Ascending aorta (tissue), 2 donors: ENCODE measurements at places on chromosomes 3 and 15. TPM values are rescaled to one million over a fixed set of nuclear protein-coding genes. Genes with fewer than 3 reads are reported as not detected.

DNA sequence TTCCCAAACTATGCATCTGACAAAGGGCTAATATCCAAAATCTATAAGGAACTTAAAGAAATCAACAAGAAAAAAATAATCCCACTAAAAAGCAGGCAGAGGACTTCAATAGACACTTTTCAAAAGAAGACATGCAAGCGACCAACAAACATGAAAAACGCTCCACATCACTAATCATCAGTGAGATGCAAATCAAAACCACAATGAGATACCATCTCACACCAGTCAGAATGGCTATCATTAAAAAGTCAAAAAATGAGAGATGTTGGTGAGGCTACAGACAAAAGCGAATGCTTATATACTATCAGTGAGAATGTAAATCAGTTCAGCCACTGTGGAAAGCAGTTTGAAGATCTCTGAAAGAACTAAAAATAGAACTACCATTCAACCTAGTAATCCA, 20.2 kb downstream of the CFAP44 start:
- DNase-seq = no peak

GRCh38 chr15:45612790-45613415, 21.9 kb upstream of the SQOR start:
- no peak for DNase-seq

DNA sequence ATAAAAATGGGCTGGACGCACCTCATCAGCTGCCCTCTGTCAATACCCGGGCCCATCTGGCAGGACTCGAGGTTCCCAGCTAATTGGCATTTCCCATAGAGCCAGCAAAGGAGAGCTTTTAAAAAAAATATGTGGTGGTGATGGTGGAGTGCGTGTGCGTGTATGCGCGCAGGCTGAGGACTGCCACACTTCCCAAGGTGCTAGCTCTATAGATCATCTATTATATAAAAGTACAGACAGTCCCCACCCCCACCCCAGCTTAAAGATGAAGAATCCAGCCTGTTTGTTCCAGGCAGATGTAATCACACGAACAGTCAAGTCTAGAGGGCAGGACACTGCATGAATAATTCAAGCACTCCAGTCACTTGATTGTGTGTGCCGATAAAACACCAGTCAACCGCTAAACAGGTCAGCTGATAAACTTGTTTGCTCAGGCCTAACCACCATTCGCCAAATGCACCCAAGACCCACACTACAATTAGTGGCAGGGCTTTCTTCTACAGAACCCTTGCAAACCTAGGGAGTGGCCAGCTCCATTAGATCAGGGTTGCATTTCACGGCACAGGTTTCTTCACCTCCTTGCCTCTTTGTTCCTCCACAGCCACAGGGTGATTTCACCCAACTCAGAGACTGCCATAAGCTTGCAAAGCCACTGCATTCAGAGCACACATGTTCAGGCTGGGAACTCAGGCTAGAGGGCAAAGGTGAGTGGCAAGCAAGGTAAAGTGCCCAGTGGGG, 5.8 kb downstream of the TLE3 start:
- no peak for DNase-seq

DNA sequence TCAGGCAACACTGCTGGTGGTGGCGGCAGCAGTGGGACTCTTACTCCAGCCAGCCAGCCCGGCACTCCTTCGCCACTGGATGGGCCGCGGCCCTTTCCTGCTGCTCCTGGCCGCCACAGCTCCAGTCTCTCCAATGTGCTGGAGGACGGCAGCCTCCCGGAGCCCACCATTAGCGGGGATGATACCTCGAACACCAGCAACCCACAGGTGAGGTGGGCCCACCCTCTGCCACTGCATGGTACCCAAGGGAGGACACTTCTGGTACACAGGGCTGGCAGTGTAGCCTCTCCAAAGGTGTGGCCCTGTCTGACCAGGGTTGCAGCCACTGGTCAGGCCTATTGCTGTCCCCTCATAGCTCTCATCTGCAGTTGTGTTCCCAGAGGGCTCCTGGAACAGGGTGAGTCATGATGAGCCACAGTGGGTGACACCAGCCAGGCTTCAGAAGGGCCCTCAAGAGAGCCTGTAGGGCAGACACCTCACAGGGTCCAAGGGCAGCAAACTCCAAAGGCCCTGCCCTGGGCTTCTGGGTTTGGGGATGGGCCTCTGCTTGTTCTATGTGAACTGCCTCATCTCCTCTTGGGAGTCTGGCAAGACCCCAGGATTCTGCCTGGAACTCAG, 20.8 kb downstream of the NBEAL2 start:
- peak; percentile 2 for DNase-seq

Gene LNP1
- 1.3 TPM for total RNA-seq
